Effector memory CD8-positive, alpha-beta T cell (primary cell): ENCODE measurements at places on chromosomes 13 and 19.
A peak's percentile ranks its signal among the peaks of the same experiment; 100 is the strongest.

GRCh38 chr19:543910-544608, at the start of gene GZMM:
Gene GZMM (plus strand): TSS chr19:544053. CDS start chr19:544072, 19 bp downstream.
- DNase-seq = peak; percentile 88

DNA sequence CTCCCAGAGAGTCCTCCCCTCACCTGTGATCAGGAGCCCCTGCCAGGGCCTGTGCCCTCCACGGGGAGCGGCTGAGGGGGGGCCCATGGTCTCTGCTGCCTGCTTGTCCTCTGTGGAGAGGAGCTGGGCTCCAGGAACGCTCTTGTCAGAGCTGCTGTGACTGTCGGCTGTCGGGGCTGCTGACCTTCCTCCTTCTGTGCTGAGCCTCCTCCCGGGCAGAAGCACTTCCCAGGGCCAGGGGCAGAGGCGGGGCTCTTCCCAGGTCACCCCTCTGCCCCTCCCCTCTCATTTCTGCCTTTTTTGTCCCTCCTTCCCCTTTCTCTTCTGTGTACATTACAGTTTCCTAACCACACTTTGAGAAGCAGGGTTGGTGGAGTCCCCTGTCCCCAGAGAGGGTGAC, at the start of gene CEACAM4:
Gene CEACAM4, minus strand, starts transcription at position 198 of the 400 bp plus-strand sequence. Its CDS starts 111 bp downstream, at position 87.
- DNase-seq = no peak

GRCh38 chr19:7692417-7693088, 9.4 kb downstream of the FCER2 start:
- peak; percentile 58 for DNase-seq

GRCh38 chr13:92494915-92495314, 731.7 kb upstream of the GPC6 start:
- DNase-seq = no peak

DNA sequence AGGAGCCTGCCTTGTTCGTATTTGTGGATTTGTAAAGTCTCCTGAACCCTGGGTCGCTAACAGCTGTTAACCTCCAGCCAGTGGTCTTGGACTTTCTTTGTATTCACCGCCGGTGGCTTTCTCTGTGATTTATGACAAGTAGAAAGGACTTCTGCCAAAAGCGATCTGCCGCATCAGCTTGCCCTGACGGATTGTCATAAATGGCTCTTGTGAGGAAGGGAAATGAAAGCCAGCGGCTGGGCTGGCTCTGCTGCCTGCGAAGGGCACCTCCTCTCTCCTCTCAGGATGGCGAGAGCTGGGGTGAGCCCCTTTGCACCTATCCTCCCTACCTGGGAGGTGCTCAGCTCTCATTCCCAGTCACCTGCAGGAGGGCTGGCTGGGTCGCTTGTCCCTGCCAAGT, 25.6 kb downstream of the DHRS12 start:
- DNase-seq = no peak

DNA sequence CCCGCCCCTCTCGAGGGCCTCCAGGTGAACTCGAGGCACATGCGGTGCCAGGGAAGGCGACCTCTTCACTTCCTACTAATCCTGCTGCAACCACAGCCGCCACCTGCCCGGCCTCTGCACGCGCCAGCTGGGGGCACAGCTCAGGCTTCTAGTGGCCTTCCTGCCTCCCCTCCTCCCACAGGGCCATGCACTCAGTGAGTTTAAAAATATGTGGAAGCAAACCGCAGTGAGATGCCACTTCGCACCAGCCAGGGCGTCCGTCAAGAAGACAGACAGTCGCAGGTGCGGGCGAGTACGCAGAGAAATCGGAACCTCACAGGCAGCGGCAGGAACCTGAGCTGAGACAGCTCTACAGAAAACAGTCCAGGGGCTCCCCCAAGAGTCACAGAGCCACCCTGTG, 10.4 kb downstream of the LMNB2 start:
- no peak for DNase-seq

- DNase-seq = no peak
Measured at GRCh38 chr13:111249637-111250360, 70.6 kb upstream of the TEX29 start.

- no peak for DNase-seq
Measured at GRCh38 chr13:103272770-103273169, 206.6 kb upstream of the SLC10A2 start.

DNA sequence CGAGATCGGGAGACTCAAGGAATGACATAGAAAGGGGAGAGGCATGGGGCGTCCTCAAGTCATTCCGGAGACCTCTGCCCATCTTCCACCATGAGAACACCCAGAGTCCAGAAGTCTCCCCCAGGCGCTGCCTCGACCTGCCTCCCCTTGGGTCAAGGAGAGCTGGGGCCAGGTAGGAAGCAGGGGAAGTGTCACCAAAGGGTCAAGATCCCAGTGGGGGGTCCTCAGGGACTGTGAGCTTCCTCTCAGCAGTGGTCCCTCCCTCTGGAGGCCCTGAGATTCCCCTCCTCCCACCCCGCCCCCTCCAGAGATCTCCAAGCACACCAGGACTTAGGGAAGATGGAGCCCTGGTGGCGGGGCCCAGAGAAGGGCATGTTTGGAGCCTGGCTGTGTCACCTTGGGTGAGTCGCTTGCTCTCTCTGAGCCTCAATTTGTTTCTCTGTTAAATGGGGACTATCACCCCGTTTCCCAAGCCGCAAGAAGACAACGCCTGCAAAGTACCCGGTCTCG, 919 bp downstream of the DACT3 start:
- no peak for DNase-seq

DNA sequence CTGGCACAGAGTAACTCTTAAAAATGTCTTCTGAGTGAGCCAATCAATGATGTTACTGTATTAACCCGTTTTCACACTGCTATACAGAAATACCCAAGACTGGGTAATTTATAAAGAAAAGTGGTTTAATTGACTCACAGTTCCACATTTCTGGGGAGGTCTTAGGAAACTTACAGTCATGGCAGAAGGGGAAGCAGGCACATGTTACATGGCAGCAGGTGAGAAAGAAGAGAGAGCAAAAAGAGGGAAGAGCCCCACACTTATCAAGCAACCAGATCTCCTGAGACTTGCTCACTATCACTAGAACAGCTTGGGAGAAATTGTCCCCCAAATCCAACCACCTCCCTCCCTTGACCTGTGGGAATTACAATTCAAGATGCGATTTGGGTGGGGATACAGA, 97.6 kb upstream of the MIR17HG start:
- DNase-seq = no peak

DNA sequence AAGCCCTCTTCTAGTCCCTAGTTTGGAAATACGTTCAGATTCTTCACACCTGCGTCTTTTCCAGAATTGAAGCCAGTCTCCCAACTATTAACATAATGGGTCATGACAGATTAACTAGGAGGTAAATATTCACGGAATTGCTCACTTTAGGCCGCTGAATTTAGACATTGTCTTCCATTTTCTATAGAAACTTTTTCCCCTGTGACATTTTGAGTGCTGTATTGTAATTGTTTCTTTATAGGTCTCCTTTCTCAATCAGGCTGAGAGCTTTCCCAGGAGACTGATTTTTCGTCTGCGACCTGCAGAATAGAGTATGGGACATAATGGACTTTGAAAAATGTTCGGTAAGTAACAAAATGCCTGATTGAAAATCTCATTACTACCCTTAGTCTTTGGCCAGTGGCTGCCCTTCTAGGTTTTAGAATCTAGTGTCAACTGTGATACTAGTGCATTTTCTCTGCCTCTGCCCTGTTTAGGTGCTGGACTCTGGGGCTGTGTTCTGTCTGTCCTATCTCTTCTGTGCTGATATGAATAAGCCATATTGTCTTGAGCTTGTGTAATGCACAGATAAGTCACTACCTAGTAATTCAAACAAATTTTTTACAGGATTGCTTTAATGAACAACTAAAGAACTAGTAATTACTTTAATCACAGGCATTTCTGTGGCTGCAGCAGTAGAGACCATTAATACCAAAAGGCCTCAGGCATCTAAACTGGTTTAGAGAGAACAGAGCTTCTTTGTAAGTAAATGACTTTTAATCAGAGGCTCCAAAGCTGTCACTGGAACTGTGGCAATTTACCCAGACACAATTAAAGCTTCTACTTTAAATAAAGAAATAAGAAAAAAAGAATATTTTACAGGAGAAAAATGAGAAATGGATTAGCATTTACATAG, 122.4 kb upstream of the FREM2 start:
- no peak for DNase-seq

- DNase-seq = no peak
Measured at GRCh38 chr13:31887286-31887685, 144.3 kb upstream of the FRY start.

DNA sequence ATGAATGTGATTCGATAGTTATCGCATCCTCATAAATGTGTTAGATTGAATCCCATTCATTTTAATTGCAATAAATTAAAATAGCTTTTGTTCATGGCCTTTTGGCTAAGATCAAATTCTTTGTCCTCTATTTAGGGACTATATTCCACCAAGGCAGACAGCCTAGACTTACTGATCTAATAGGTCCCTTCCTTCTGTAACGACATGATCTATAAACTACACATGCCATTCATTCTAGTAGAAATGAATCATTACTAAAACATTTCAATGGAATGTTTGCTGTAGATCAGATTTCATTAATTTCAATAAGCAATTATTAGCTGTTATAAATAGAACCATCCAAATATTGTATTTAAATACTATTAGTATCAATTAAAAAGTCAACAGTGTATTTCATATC, 526.6 kb upstream of the KLHL1 start:
- DNase-seq = no peak

DNA sequence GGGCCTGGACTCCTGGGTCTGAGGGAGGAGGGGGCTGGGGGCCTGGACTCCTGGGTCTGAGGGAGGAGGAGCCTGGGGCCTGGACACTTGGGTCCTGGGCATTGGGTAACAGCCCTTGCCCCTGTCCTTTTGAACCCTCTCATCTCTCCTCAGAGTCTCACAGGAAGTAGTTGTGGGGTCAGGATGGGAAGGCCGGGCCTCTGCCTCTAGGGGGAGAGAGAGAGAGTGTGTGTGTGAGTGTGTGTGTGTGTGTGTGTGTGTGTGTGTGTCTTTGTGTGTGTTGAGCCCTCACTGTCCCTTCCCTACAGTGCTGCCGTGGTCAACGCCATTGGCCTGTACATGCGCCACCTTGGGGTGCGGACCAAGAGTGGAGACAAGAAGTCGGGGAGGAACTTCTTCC, 10.9 kb downstream of the ARHGEF1 start:
- no peak for DNase-seq

DNA sequence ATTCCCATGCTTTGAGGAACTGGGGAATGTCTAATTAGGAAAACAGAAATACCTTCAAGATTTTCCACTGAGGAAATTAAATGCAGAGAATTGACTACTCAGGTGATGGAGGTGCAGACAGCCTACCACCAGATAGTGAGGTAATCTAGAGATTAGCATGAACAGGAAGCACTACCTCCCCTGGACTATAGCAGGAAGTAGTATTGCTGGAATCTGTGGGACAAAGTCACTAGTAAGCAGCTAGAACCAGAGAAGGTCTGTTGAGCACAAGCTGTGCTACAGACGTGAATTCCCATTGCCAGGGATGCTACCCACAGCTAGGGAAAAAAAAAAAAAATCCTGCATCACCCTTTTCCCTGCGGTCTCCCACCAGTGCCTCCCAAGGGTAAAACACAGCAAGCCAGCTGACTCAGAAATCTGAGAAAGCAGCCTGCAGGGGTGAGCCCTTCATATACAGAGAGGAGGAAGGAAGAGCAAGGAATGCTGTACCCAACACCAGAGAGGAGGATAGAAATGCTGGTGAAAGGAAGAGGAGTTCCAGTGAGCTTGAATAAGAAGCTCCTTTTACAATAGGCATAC, 10.2 kb downstream of the ENOX1 start:
- no peak for DNase-seq

DNA sequence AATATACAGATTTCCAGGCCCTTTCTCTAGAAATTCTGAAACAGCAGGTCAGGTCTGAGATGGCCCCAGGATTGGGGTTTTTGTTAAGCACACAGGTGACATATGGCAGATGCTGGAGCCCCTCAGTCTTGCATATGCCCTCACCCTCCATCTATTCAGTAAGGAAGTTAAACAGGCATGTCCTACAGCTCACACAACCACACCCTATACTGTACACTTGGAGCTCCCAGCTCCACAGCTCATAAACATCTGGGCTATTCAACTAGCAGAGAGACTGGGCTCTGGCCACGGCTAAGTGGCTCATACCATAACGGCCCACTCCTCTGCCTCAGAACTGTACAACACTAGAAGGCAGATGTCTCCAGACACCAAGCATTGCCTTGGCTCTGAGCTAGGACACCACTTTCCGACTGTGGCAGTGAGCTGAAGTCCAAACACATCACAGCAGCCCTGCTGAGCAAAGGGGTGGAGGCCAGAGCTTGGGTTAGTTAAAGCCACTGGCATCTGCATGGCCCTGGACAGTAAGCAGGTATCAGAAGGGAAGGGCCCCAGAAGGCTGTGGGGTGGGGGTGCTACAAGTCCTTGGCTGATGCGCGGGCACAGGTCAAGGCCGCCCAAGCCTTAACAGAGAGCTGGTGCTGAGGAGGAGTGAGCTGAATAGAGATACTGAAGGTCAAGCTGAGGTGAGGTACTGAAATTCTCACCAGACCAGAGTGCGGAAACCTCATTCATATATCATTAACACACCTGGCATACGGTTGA, 79.1 kb downstream of the ABCC4 start:
- no peak for DNase-seq

DNA sequence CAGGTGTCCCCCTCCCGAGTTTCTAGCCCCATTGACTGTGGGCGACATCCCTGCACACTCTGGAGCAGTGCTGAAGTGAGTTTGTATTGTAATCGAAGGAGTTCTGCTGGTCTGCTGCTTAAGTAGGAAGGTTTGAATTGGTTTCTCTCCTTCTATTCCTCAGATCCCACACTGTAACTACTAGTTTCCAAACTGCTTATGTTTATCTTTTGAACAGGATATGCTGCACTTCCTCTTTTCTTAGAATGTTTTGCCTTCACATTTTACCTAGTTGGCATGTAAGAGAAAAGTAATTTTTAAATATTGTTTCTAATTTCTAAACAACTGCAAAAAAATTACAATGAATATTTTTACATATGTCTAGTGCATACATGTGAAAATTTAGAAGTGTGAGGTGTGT, 511.8 kb downstream of the KLF12 start:
- no peak for DNase-seq

GRCh38 chr19:35392742-35393715, 22.2 kb downstream of the GPR42 start:
- no peak for DNase-seq

GRCh38 chr13:46367617-46368327, 19.3 kb downstream of the RUBCNL start:
- DNase-seq = no peak

GRCh38 chr19:6221878-6222746, 57.7 kb downstream of the MLLT1 start:
- no peak for DNase-seq

- DNase-seq = no peak
Measured at GRCh38 chr19:5232798-5233505, 107.7 kb downstream of the PTPRS start.

GRCh38 chr13:25446261-25446660, 74.5 kb downstream of the ATP8A2 start:
- no peak for DNase-seq
